CD8-positive, alpha-beta memory T cell (primary cell): ENCODE measurements at places on chromosomes 11 and 22. TPM values are rescaled to one million over a fixed set of nuclear protein-coding genes. Genes with fewer than 3 reads are reported as not detected.

The OR52A1 gene
- not detected for total RNA-seq

GRCh38 chr22:24699876-24700275, 74.6 kb downstream of the PIWIL3 start:
- H3K4me1 ChIP-seq = no peaks in the 10 kb centered on the region
- H3K27ac ChIP-seq = no peak overlapping the region
- no peak for DNase-seq

DNA sequence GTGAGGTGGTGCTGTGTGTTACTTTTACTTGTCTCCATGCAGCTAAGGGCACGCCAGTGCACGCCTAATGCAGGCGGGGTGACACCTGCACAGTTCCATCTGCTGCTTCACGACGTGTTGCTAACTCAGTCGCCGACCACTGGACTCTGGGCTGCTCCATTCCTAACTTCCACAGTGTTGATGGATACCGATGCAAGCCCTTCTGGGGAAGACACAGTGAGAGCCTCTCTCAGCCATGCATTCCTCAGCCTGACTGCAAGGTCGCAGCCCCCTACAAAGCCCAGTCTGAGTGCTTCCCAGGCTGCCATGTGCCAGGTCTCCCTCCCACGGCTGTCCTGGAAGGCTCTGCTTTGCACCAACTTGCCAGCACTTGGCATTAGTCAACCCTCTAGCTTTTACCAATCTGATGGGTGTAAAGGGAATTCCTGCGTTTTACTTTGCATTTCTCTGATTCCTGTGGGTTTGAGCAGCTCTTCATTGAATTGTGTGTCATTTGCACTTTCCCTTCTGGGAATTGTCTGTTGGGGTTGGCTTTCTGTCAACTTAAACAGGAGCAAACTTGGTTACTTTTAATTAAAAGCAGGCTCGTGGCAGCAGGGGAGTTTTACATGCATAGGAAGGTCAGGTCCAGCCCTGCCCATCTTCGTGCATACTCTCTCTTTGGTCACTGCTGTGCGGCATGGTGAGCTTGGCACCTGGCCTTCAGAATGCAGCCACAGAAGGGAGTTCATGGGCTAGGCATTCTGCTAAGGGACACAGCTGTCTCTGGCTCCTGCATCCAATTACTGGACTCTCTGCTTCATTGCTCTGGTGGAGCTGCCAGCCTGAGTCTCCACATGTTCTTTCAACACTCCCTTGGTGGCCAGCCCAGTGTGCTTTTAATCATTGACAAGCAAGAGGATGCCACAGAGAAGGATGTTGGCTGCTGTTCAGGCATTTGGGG, 34.6 kb upstream of the SHANK2 start:
- no peaks in the 10 kb centered on the region for H3K36me3 ChIP-seq
- no peaks in the 10 kb centered on the region for H3K27me3 ChIP-seq

The MOGAT2 gene
- not detected for total RNA-seq

GRCh38 chr22:32987081-32987631, 71.0 kb downstream of the SYN3 start:
- no peaks in the 10 kb centered on the region for H3K36me3 ChIP-seq
- DNase-seq = no peak

The ARHGAP8 gene
- 0.49 TPM for total RNA-seq

DNA sequence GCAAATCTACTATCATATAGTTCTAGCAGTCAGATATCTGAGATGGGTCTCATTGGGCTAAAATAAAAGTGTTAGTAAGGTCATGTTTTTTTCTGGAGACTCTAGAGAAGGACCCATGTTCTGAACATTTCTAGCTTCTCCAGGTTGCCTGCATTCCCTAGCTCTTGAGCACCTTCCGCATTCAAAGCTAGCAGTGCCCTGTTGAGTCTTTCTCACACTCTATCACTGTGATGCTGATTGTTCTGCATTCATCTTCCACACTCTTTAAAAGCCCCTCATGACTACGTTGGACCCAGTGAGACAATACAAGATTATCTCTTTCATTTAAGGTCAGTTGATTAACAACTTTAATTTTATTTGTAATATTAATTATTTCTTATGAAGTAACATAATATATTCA, 433.3 kb upstream of the CHORDC1 start:
- H3K27ac ChIP-seq = no peak overlapping the region
- H3K4me1 ChIP-seq = no peaks in the 10 kb centered on the region
- no peak overlapping the region for H3K4me3 ChIP-seq
- DNase-seq = no peak
- H3K27me3 ChIP-seq = no peaks in the 10 kb centered on the region
- no peaks in the 10 kb centered on the region for H3K36me3 ChIP-seq

The SCGB2A2 gene
- total RNA-seq = not detected

The WBP2NL gene
- total RNA-seq = 0.82 TPM

GRCh38 chr11:77873345-77873744, 52.4 kb downstream of the AAMDC start:
- H3K4me3 ChIP-seq = no peak overlapping the region
- H3K4me1 ChIP-seq = no peaks in the 10 kb centered on the region
- H3K27me3 ChIP-seq = no peaks in the 10 kb centered on the region
- no peak for DNase-seq
- peaks cover 12% of the 10 kb centered on the region for H3K36me3 ChIP-seq

- H3K4me3 ChIP-seq = no peak overlapping the region
- no peaks in the 10 kb centered on the region for H3K27me3 ChIP-seq
- no peak overlapping the region for H3K27ac ChIP-seq
- no peak for DNase-seq
- peaks cover 19% of the 10 kb centered on the region for H3K4me1 ChIP-seq
Measured at GRCh38 chr11:58609723-58610122, 12.7 kb upstream of the CNTF start.

- no peaks in the 10 kb centered on the region for H3K4me1 ChIP-seq
- no peak overlapping the region for H3K4me3 ChIP-seq
- no peaks in the 10 kb centered on the region for H3K36me3 ChIP-seq
- no peaks in the 10 kb centered on the region for H3K27me3 ChIP-seq
- no peak overlapping the region for H3K27ac ChIP-seq
- no peak for DNase-seq
Measured at GRCh38 chr11:19670030-19670791, 42.4 kb upstream of the NAV2 start.

GRCh38 chr11:35290876-35291275, 128.5 kb downstream of the SLC1A2 start:
- H3K27ac ChIP-seq = no peak overlapping the region
- H3K27me3 ChIP-seq = no peaks in the 10 kb centered on the region
- no peak for DNase-seq
- H3K4me3 ChIP-seq = no peak overlapping the region

GRCh38 chr11:36057379-36058042, 113.6 kb downstream of the LDLRAD3 start:
- no peaks in the 10 kb centered on the region for H3K27me3 ChIP-seq
- H3K27ac ChIP-seq = no peak overlapping the region
- no peaks in the 10 kb centered on the region for H3K4me1 ChIP-seq
- DNase-seq = no peak

DNA sequence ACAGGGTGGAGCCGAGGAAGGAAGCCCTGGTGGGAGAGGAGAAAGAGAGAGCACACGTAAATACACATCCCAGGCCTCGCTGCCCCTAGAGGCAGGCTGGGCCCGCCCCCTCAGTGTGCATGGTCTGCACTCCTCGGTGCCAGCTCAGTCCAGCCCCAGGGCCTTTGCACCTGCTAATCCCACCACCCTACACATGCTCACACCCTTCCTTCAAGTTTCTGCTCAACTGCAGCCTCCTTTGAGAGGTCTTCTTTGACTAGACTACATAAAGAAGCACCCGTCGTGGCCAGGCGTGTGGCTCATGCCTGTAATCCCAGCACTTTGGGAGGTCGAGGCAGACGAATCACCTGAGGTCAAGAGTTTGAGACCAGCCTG, 5.5 kb downstream of the IL2RB start:
- no peak for DNase-seq
- H3K4me3 ChIP-seq = no peak overlapping the region
- peaks cover 48% of the 10 kb centered on the region for H3K36me3 ChIP-seq
